Hepatocyte (in vitro differentiated cells): ENCODE measurements at places on chromosomes 12 and 14. TPM values are rescaled to one million over a fixed set of nuclear protein-coding genes. Genes with fewer than 3 reads are reported as not detected.

CARMIL3 gene
- 0.37 and 0.40 TPM in 2 replicates for total RNA-seq

KCNK13 gene
- total RNA-seq, result 0.28 and 0.47 TPM in 2 replicates

CD163L1 gene
- total RNA-seq, result 0.84 and 1.7 TPM in 2 replicates

KIF26A gene
- 5.0 and 6.1 TPM in 2 replicates for total RNA-seq

ANO2 gene
- 0.44 and 1.9 TPM in 2 replicates for total RNA-seq

KERA gene
- total RNA-seq, result 0.10 TPM in 1 of 2 replicates, not detected in the other

HOXC10 gene
- total RNA-seq, result 0.23 and 0.60 TPM in 2 replicates

DNA sequence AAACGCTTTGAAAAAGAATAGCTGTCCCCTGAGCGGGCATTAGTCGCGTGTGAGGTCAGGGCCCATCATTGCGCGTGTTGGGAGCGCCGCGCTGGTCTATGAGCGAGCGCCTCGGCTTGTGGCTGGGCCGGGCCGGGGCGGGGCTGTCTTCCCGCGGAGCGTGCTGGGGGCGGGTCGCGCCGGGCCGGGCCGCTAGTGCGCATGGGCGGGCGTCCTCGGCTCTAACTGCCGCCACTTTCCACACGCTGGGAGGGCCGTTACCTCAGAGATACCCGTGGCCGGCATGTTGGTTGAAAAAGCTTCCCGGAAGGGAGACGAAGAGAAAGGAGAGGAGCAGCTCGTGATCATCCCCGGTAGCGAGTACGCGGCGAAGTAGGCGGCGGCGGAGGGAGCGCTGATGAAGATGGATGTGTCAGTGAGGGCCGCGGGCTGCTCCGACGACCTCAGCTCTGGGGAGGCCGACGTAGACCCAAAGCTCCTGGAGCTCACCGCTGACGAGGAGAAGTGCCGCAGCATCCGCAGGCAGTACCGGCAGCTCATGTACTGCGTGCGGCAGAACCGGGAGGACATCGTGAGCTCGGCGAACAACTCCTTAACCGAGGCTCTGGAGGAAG is at the start of gene EID3:
TSS of gene EID3 (plus strand) at position 202 of the 614 bp plus-strand sequence. CDS start at position 398, 196 bp downstream.
- peak; percentile 91 for DNase-seq
- peak within 1 kb of the TSS; percentile 81 for H3K27ac ChIP-seq
- peak within 1 kb of the TSS; percentile 21 for H3K4me3 ChIP-seq
- H3K27me3 ChIP-seq, result no peaks in the 10 kb centered on the region
- no peaks in the 10 kb centered on the region for H3K36me3 ChIP-seq

DNA sequence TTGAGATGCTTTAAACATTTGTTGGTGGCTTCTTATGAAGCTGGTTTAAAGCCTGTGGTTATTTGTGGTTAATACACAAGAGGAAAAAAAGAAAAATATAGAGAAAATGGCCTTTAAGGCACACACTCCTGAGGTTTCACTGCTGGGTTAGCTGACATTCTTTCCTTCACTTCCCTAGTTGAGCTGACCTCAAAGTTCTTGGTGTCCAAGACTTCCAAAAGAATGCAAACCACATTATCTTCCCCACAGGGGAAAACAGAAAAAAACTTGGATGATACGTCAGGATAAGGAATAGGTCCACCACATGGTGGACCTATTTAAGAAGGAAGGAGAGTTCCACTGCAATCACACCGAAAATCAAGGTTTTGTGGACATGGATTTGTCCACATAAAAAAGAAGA is 94.3 kb downstream of the SLC25A21 start:
- H3K4me3 ChIP-seq, result no peak overlapping the region
- DNase-seq, result no peak
- no peak overlapping the region for H3K27ac ChIP-seq
- no peaks in the 10 kb centered on the region for H3K27me3 ChIP-seq
- no peaks in the 10 kb centered on the region for H3K36me3 ChIP-seq

GRCh38 chr14:101110729-101111619 is 207.5 kb upstream of the RTL1 start:
- H3K4me1 ChIP-seq, result no peaks in the 10 kb centered on the region
- no peak overlapping the region for H3K4me3 ChIP-seq
- no peak for DNase-seq
- no peaks in the 10 kb centered on the region for H3K27me3 ChIP-seq
- no peak overlapping the region for H3K27ac ChIP-seq

- no peaks in the 10 kb centered on the region for H3K36me3 ChIP-seq
- no peak overlapping the region for H3K4me3 ChIP-seq
- H3K27me3 ChIP-seq, result no peaks in the 10 kb centered on the region
- peak; percentile 58 for DNase-seq
- peak overlapping the region; percentile 91 for H3K27ac ChIP-seq
These were observed 217.3 kb downstream of the MON2 start for GRCh38 chr12:62683776-62684569.

DNA sequence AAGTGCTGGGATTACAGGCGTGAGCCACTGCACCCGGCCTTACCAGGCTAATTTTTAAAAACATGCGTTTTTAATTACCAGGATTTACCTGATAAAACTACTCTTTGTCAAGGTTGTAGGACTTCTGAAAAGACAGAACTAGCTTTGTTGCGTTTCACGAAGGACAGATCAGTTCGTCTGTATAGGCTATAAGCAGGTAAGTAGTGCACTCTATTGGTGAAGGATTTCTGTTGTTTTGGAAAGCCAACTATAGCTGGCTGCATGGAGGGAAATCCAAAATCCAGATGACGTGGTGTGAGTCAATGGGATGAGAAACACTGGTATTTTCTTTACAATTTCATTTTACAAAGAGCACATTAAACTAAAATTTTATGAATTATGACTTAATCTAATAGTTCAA is 14.6 kb downstream of the GNPNAT1 start:
- no peak overlapping the region for H3K27ac ChIP-seq
- H3K27me3 ChIP-seq, result no peaks in the 10 kb centered on the region
- no peak overlapping the region for H3K4me3 ChIP-seq
- DNase-seq, result no peak

DNA sequence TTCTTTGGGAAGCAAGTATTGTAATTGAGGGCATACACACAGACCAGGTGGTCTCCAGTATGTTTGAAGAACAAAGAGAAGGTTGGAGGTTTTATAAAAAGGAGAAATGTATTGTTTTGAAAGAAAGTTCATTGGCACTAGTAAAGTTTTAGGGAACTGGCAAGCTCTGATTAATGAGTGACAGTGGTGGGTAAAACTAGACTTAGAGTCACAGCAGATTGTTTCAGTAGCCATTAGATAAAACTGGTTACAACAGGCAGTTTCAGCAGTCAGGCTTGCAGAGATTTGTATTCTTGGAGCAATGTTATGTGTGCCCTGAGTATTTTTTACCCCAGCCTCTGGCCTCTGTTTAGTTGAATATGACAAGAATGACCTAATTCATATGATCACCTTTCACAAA is 49.1 kb upstream of the ARID2 start:
- H3K4me1 ChIP-seq, result no peaks in the 10 kb centered on the region
- no peak for DNase-seq
- H3K27me3 ChIP-seq, result no peaks in the 10 kb centered on the region
- H3K4me3 ChIP-seq, result no peak overlapping the region
- no peak overlapping the region for H3K27ac ChIP-seq

DNA sequence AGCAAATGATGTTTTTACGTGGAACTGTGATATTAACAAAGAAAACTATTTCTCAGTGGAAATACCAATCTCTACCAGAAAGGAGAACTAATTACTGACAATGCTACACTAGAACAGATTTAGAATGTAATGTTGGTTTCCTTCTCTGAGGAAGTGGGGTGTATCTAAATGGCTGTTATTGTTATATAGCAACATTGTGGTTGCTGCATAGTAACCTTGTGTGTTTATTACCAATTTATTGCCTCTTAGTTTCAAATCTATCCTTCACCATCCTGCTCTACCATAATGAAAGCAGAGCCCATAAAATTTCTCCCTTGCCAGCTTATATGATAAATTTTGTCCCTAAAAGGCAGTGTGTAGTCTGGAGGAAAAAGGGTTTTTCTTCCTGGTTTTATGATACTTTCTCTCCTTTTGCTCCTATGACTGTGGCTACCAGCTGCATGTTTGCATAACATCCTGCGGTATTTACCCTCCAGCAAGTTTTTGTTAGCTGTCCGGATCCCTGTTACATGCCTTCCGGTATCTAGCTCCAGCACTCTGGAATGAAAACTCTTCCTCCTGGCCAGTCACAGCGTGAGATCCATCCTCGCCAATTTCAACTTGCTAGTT is 5.7 kb upstream of the KLRK1 start:
- H3K4me3 ChIP-seq, result no peak overlapping the region
- H3K4me1 ChIP-seq, result peaks cover 6% of the 10 kb centered on the region
- no peaks in the 10 kb centered on the region for H3K27me3 ChIP-seq
- peak overlapping the region; percentile 58 for H3K27ac ChIP-seq
- peak; percentile 59 for DNase-seq

- H3K4me1 ChIP-seq, result no peaks in the 10 kb centered on the region
- no peak overlapping the region for H3K4me3 ChIP-seq
- no peaks in the 10 kb centered on the region for H3K27me3 ChIP-seq
- no peak for DNase-seq
- H3K36me3 ChIP-seq, result no peaks in the 10 kb centered on the region
- H3K27ac ChIP-seq, result no peak overlapping the region
These were observed 215.1 kb downstream of the LRRK2 start for GRCh38 chr12:40439771-40440492.

DNA sequence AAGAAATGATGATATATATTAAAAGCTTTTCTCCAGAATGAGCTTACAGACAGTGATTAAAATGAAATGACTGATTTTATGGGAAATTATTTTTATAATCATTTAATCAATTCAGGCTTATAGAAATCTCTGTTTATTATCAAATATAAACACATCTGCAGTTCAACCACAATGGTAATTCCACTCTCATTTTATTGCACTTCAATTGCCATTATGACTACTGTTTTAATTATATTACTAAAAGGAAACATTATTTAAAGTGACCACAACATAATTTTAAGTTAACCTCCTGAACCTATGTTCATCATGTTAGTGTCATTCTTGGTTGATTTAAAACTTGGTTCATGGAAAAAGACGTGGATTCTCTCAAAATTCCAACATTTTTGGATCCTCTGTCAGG is 536.3 kb downstream of the SLC6A15 start:
- H3K27me3 ChIP-seq, result no peaks in the 10 kb centered on the region
- H3K36me3 ChIP-seq, result no peaks in the 10 kb centered on the region
- DNase-seq, result no peak
- H3K4me1 ChIP-seq, result no peaks in the 10 kb centered on the region
- no peak overlapping the region for H3K27ac ChIP-seq

DNA sequence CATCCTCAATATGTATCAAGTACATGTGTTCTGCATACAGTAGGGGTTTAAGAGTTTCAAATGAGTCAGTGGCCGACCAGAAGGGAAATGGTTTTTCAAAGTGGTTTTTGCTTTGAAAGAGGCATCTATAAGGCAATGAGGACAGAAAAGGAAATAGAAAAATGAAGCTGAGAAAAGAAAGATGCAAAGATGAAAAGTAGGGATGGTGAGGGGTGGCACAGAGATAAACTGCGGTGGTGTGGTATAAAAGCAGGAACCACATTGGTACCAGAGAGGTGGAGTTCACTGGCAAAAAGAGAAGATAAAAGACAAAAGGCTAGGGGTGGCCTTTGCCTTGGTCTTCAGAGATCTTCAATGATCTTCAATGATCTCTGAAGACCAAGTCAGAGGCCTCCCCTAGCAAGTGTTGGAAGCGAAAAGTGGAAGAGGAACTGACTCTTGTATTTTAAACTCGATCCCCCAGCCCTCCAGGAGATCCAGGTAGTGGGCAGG is 144.0 kb upstream of the KRR1 start:
- no peaks in the 10 kb centered on the region for H3K27me3 ChIP-seq
- H3K36me3 ChIP-seq, result no peaks in the 10 kb centered on the region
- peaks cover 15% of the 10 kb centered on the region for H3K4me1 ChIP-seq
- DNase-seq, result no peak
- H3K27ac ChIP-seq, result no peak overlapping the region

DNA sequence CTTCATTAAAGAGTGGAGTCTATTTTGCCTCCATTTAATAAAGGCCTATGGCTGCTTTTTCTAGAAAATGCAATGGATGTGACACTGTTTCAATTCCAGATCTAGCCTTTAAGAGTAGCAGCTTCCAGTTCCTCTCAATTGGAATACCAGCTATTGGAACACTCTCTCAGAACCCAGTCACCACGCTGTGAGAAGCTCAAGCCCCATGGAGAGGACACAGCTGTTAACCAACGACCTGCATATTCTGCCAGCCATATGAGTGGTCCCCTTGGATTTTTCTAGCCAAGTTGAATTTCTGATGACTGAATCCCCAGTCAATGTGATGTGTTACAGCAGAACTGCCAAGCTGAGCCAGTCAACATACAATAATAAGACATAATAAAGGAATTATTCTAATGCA is 131.8 kb downstream of the TMTC3 start:
- H3K36me3 ChIP-seq, result no peaks in the 10 kb centered on the region
- no peaks in the 10 kb centered on the region for H3K27me3 ChIP-seq
- no peak overlapping the region for H3K27ac ChIP-seq
- no peak overlapping the region for H3K4me3 ChIP-seq

DNA sequence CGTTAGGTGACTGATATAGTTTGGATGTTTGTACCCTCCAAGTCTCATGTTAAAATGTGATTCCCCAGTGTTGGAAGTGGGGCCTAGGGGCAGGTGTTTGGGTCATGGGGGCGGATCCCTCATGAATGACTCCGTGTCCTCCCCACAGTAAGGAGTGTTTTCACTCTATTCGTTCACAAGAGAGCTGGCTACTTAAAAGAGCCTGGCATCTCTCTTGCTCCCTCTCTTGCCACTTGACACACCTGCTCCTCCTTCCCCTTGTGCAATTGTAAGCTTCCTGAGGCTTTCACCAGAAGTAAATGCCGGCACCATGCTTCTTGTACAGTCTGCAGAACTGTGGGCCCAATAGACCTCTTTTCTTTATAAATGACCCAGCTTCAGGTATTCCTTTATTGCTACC is 2.6 kb downstream of the IFI27L2 start:
- H3K4me1 ChIP-seq, result no peaks in the 10 kb centered on the region
- H3K36me3 ChIP-seq, result no peaks in the 10 kb centered on the region
- H3K4me3 ChIP-seq, result no peak overlapping the region
- no peak overlapping the region for H3K27ac ChIP-seq

GRCh38 chr12:124776125-124776513 is 87.5 kb downstream of the SCARB1 start:
- H3K4me3 ChIP-seq, result no peak overlapping the region
- no peaks in the 10 kb centered on the region for H3K27me3 ChIP-seq
- peaks cover 7% of the 10 kb centered on the region for H3K4me1 ChIP-seq
- no peaks in the 10 kb centered on the region for H3K36me3 ChIP-seq
- DNase-seq, result no peak

GRCh38 chr14:81519200-81520011 is 14.2 kb downstream of the SEL1L start:
- no peaks in the 10 kb centered on the region for H3K27me3 ChIP-seq
- H3K4me1 ChIP-seq, result peaks cover 20% of the 10 kb centered on the region
- H3K36me3 ChIP-seq, result no peaks in the 10 kb centered on the region

DNA sequence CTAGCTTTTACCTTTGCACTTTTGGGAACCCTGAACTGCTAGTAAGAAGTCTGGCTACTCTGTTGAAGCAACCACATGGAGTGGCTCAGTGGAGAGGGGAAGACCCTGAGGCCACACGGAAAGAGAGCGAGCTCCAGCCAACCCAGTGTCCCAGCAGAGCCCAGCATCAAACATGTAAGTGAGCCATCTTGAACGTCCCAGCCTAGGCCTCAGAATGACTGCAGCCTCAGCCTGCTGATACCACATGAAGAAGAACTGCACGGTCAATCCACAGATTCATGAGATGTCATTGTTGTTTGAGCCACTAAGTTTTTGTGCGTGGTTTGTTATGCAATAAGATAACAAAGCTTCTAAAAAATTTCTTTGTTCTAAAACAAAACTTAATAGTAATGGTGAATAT is 40.2 kb downstream of the TFCP2 start:
- H3K27ac ChIP-seq, result no peak overlapping the region
- H3K36me3 ChIP-seq, result no peaks in the 10 kb centered on the region
- no peaks in the 10 kb centered on the region for H3K27me3 ChIP-seq
- no peak for DNase-seq
- H3K4me1 ChIP-seq, result no peaks in the 10 kb centered on the region

- H3K36me3 ChIP-seq, result no peaks in the 10 kb centered on the region
- H3K27me3 ChIP-seq, result no peaks in the 10 kb centered on the region
- H3K4me3 ChIP-seq, result no peak overlapping the region
- no peak overlapping the region for H3K27ac ChIP-seq
These were observed 12.6 kb downstream of the CFL2 start for GRCh38 chr14:34701808-34702207.
